GM12864 (cell line): ENCODE measurements at places on chromosomes 6 and 20.

DNA sequence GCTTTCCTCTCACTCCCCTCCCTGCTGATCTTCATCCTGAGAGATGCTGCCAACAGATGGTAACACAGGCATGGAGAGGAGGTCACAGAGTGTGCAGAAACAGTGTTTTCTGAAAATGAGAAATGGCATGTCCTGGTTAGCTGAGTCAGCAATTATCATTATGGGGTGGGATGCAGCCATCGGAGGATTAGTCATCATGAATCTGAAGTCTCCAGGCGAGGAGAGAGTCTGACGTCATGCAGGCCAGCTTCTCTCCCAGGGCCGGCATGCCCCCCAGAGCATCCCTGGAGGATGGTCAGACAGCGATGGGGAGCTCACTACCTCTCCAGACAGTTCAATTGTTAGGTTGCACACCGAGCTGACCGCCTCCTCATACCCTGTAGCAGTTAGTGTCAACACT is 4.7 kb upstream of the GTSF1L start:
- DNase-seq: no peak

- no peak for DNase-seq
Observed at GRCh38 chr6:89269252-89269651, 45.8 kb downstream of the GABRR2 start.

GRCh38 chr20:35271073-35271882 is 6.6 kb downstream of the MMP24OS start:
- DNase-seq: no peak

DNA sequence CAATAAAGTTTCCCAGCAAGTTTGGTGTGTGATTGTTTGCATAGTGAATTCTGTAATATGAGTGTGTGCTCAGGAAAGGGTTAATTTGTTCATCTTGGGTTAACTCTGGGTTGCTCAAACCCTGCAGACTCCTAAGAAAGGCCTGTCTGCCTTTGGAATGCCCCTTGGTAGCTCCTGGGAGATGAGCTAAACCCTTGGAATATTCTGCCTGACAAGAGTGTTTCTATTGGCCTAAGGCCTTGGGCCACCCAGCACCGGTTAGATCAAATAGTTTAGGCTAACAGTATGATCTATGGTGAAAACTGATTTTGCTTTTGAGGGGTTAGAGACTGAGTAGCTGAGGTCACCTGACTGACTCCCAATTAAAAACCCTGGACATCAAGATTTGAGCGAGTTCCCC is 248.3 kb downstream of the GRM1 start:
- DNase-seq: no peak

DNA sequence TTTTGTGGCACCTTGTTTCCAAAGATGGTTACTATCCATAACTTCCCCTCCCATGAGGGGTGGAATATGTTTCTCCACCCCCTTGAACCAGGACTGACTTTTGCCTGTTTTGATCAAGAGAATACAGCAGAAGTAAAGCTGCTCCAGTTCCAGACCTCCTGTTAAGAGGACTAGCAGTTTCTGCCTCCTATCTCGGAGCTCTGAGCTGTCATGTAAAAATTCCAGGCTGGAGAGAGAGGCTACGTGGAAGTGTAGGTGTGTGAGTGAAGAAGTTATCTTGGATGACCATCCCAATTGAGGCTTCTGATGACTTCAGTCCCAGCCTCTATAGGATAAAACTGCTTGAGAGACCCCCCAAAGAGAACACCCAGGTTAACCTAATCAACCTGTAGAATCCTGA is 511.7 kb upstream of the IMPG1 start:
- DNase-seq: no peak

DNA sequence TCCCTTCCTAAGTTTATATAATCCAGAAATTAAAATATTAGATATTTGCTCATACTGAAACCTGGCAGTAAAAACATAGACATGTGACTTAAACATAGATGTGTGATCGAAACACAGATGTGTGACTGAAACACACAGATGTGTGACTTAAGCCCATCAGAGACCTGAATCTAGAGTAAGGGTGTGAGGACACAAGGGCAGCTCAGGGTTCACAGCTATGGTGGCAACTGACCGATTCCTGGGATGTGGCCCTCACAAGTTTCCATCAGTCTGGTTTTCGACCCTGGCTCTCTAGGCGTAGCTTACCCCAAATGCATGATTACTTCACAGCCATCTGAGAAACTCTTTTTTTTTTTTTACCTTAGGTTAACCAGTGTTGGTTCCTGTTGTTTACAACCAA is 137.0 kb downstream of the NRN1 start:
- DNase-seq: no peak

- no peak for DNase-seq
Observed at GRCh38 chr20:3654326-3655130, 8.7 kb downstream of the GFRA4 start.

DNA sequence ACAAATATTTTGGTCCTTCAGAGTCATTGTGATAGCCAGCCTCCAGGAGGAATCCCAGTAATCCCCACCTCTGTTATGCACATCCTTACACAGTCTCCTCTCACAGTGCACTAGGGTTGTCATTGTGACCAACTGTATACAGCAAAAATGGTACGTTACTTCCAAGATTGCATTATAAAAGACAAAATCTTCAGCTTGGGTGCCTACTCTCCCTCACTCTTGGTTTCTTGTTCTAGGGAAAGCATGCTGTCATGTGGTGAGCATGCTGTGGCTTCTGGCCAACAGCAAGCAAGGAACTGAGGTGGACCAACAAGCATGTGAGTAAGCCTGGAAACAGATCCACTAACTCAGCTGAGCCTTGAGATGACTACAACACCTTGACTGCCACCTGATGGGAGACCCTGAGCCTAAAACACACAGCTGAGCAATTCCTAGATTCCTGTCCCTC is 130.1 kb upstream of the DST start:
- DNase-seq: no peak

DNA sequence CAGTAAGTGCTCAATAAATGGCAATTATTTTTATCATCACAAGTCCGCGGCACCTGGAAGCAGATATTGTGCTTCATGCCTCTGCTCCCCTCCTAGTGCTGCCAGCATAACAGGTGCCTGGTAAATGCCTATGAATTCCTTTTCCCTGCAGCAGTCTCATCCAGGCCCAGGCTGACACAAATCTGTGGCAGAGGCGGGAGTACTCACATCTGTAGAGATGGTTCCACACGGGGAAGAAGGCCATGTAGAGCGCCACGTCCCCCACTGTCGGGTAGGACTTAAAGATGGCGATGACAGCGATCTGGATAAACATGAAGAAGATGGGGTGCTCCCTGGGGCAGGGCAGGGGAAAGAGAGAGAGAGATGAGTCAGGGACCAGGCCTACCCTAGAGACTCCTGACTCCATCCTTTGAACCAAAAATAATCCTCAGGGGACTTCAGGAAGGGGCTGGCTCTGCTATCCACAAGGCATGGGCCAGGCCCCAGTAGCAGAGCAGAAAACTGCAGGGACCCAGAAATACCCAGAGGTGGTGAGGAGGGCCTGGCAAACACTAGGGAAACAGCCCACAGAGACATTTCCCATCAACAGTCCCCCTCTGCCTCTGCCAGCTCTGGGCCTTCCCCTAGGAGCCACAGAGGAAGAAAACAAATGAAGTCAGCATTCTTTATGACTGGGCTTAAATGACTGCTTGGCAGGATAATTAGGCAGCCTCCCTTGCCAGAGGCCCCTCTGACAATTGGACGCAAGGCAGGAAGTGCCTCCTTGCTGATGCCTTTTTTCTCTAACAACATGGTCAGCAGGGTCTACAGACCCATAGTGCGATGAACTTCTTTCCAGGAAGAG is 23.0 kb downstream of the MAP1LC3A start:
- no peak for DNase-seq

DNA sequence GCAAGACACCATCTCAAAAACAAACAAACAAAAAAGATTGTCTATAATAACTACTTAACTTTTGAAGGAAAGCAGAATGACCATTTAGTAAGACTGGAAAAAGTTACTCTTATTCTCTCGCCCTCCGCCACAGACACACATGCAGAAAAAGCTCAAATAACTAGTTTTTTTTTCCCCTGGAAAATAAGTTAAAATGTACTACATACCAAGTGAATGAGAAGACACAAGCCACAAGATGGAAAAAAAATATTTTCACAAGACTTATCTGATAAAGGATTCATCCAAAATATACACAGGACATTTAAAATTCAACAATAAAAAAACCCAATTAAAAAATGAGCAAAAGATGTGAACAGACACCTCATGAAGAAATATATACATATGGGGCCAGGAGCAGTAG is 31.9 kb downstream of the NUDT3 start:
- DNase-seq: no peak

DNA sequence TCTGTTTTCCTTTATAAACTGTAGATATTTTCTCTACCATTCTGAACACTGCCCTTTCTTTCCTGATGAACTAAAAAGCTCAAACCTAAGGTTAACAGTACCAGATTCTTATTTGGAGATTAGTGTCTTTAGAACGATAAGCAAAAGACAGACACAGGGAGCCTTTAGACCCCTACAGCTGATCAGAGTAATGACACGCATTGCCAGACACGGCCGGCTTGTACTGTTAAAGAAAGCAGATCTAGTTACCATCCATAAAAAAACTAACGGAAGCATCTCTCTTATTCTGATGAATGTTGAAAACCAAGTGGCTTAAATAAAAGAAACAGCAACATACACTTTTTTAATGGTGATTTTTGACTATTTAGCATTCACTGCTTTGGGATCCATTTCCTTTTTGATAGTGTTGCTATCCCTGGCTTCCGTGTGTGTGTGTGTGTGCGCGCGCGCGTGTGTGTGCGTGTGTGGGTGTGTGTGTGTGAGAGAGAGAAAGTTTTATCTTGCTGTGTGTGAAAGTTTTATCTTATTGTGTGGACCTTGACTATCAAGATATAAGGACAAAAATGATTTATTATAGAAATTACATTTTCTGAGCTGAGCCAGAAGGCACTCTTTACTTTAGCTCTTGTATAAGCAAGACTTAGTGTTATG is 95.6 kb upstream of the SLC35B3 start:
- no peak for DNase-seq

DNA sequence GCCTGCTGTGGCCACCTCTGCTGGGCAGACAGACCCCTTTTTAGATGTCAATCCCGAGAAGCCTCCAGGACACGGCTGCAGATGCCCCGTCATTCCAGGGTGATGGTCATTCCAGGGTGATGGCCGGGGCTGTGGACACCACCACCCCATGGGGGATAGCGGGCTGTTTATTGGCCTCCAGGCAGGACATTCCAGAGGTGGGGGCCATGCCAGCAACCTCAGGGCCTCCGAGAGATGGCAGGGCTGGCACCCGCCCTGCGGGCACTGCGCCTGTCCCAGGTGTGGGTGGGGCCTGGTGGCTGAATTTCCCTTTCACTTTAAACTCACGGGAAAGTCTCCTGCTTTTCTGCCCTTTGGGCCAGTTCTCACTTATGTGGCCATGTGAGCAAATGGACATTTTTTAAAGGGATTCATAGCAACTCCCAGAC is 14.5 kb downstream of the COL9A3 start:
- DNase-seq: no peak

DNA sequence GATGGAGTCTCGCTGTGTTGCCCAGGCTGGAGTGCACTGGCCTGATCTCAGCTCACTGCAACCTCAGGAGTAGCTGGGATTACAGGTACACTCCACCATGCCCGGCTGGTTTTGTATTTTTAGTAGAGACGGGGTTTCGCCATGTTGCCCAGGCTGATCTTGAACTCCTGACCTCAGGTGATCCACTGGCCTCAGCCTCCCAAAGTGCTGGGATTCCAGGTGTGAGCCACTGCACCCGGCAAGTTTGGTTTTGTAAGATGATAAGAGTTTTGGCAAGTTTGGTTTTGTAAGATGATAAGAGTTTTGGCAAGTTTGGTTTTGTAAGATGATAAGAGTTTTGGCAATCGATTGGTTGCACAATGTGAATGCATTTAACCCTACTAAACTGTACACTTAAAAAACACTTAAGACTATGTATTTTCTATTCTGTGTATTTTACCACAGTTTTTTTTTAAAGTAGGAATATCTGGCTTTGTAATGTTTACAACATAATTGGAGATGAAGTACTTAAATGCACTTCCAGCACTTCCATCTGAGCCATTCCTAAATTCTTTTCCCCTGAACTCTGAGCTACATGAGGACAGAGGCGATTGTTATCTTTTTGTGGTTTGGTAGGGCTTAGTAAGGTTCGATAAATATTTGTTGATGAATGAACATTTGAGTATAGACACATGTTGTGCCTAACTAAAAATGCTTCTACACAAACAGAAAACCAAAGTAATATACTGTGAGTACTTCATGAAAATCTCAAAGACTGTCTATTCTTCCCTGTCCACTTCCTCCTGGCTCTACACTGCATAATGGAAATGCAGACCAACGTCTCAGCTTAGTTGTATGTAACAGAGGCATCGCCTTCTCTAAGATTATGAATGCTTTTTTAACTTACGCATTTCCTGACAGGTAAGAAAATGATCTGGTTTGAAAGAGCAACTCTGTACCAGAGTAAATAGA is 18.8 kb downstream of the SAMHD1 start:
- no peak for DNase-seq

DNA sequence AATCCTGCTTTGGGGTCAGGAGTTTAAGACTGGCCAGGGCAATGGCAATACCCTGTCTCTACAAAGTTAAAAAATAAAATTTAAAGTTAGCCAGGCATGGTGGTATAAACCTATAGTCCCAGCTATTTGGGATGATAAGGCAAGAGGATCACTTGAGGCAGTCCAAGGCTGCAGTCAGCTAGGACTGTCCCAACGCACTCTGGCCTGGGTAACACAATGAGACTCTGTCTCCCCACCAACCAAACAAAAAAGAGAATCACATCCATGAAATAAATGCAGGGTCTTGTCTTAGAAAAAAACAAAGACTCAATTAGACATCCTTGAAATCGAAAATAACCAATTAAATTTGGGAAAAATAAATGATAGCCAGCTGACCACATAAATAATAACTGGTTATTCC is 88.9 kb downstream of the PHIP start:
- no peak for DNase-seq

DNA sequence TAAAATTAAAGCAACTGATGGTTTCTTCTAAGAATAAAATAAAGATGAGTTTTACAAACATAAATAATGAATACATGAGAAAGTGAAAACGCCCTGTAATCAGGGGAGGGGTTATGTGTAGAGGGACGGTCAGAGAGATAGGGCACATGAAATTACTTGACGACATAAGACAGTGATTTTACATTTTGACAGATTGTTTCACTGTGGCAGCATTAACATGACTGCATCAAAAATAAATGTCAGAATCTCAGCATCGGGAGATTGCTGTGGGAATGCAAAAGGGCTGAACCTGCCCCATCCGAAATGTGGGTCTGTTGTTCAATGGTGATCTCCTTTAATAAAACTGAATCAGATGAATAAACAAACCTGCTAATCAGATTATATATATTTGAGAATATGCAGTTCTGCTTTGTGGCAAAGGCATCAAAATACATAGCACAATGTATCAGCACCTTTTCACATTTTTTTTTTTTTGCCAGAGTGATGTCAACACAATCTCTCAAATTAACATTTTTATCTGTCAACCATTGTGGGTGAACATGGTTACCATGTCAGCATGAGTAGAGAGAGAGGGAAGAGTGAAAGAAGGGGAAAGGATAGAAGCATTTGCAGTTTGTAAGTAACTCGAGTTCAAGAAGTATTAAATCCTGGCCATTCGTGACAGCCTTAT is 177.1 kb upstream of the MAN1A1 start:
- DNase-seq: no peak
